ENCODE measurements at places on chromosomes 12 and 14.

DNA sequence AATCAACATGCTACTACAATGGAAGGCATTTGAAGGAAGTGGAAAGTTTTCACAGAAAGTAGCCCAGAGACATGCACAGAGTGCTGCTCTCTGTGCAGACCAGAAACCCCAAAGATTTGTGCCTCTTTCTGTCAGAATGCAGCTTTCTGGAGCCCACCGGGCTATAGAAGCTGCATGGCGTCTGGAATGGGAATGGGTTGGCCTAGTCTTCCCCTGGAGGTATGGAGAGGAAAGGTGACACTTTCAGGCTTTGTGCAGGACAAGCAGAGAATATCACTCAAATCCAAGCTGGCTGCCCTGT lies 21.3 kb upstream of the ZFP36L1 start:
- no peak for DNase-seq

DNA sequence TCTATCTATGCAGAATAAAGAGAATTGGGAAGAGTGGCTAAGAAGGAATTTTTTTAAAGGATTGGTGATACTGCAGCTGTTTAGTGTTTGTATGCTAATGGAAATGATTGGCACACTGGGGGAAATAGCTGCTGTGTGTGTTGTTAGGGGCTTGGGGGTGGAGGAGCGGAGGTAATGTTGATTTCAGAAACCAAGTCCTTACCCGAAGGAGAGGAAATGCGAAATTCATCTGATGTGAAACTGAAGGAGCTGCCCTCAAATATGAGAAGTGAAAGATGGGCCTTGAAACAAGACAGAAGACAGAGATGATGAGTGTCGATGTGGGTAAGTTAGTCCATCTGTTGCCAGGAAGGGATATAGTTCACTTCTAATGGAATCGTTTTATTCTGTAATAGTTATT lies 21.2 kb upstream of the RNASE12 start:
- DNase-seq, result no peak

DNA sequence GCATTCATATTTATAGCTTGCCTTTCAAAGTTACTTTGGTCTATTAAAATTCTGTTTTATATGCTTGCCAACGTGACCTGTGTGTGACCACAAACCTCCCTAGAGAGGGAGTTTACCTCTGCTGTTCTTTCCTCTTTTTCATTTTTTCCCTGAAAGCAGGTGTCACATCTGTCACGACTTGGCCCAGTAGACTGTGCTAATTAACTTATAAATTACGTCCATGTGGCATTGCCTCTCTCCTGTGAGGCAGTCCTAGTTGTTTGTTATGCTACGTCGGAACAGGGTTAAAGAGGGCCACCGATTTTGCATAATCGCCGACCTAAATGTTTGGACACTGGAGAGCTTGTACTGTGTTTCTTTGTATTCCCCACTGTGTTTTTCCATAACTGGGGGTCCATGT lies 343.9 kb upstream of the FLRT2 start:
- DNase-seq, result no peak

DNA sequence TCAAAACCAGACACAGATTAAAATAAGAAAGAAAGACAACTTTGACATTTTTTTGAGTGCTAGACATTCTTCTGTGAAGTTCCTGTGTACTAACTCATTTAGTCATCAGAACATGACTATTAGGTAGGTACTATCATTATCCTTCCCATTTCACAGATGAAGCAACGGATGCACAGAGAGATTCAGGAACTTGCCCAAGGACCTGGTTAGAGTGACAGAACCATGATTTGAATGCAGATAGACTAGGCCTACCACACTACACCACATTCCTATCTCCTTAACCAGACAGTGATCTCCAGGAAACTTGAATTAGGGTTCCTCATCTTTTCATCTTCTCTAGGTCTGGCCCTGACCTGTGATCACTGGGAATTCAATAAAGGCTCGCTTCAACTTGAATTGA lies 54.4 kb upstream of the MED13L start:
- DNase-seq, result no peak

GRCh38 chr14:49994951-49995561 lies 102.2 kb downstream of the ARF6 start:
- no peak for DNase-seq

DNA sequence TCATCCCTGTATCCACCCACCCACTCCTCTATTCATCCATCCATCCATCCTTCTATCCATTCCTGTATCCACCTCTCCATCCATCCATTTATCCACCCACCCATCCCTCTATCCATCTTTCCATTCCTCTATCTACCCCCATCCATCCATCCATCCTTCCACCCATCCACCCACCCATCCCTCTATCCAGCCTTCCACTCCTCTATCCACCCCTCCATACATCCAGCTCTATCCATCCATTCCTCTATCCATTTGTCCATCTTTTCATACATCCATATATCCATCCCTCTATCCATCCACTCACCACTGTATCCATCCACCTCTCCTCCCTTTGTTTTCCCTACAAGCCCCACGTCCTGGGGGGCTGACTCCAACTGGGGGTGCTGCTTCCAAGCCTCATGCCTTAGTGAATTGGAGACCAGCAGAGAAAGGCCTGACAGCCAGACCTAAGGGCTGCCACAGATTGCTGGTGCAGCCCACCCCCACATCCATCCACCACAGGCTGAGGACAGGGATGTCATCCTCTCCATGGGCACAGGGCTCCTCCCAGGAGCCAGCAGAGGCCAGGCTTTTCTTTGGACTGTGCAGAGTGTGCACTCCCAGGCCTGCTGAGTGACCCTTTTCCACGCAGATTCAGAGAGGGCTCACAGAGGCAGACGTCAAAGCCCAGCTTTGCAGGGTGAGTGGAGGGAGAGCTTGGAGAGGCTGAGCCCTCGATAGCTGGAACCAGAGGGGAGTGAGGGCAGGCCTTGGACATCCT lies 18.9 kb upstream of the GPR132 start:
- DNase-seq, result no peak

GRCh38 chr12:122481861-122482260 lies 18.9 kb downstream of the ZCCHC8 start:
- DNase-seq, result no peak

DNA sequence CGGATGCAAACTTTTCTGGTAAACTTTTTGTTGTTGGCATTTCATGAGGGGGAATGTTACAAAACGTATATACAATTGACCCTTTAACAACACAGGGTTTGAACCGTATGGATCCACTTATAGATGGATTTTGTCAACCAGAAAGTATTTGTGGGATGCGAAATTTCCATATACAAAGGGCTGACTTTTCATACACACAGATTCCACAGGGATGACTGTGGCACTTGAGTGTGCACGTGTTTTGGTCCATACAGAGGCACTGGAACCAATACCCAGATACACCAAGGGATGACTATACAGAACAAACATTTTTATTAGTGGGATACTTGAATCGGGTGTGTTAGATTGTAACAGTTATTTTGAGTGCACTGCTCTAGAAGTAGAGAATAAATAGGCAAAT lies 29.8 kb upstream of the CCT2 start:
- DNase-seq, result no peak

- DNase-seq, result no peak
These were observed 34.6 kb downstream of the ANKRD9 start for GRCh38 chr14:102474934-102475333.

DNA sequence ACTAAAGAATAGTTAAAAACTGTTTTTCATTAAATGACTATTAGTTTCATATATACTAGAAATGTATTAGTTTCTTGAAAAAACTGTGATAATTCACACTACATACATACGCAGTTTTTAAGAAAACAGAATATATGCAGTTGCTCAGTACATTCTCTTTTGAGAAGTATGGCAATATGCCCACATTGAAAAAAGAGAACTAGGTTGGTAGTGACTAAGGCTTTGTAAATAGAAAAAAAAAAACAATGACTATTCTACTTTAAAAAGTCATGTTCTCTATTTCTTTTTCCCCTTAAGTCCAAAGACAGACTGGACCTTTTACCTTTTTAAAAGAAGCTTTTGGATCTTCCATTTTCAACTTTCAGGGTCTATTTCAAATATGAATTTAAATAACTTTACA lies 25.0 kb downstream of the SNX6 start:
- no peak for DNase-seq

GRCh38 chr14:98230411-98230810 lies 1041.6 kb downstream of the BCL11B start:
- DNase-seq, result no peak

DNA sequence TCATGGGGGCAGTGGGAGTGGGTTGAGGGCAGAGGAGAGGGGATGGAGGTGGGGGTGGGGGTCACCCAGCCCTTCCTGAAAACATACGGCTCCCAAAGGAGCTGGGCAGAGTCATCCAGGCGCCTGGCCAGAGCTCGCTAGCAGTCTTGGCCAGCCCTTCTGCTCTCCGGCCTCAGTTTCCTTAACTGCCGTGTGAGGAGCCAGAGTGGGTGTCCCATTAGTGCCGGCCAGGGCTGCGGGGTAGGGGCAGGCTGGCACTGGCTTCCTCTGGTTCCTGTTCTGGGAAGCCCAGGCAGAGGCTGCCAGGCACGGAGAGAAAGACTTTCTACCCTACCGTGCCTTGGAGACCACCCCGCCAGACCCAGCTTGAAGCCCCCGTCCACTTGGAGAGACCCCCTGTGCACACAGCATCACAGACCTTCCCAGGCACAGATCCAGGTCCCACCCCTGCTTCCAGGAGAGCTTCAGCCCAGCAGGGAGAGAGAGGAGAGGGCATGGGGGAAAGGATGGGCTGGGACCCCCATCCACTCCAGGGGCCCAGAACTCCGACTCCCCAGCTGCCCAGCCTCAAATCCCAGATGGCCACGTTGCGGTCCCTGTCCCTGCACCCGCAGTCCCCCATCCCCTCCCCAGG lies 93.3 kb downstream of the RFLNA start:
- no peak for DNase-seq

DNA sequence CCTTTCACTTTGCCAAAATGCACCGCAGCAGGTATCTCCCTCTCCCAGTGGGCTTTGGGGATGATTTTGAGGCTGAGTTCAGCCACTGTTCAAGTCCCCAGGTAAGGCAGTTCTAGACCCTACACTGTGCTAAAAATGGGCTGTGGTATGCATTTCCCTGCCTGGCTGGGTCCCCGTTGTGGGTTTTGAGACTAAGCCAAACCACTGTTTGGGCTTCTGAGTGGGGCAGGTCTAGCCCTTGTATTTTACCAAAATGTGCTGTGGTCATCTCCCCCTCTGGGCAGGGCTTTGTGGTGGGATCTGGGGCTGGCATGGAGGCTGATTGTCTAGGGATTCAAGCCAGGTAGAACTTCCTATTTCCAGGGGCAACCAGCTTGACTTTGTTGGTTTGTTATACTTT lies 13.6 kb upstream of the OR4Q3 start:
- no peak for DNase-seq

- DNase-seq, result no peak
These were observed 93.6 kb downstream of the STAB2 start for GRCh38 chr12:103680591-103681141.

GRCh38 chr12:50515587-50515986 lies 10.8 kb downstream of the DIP2B start:
- no peak for DNase-seq

DNA sequence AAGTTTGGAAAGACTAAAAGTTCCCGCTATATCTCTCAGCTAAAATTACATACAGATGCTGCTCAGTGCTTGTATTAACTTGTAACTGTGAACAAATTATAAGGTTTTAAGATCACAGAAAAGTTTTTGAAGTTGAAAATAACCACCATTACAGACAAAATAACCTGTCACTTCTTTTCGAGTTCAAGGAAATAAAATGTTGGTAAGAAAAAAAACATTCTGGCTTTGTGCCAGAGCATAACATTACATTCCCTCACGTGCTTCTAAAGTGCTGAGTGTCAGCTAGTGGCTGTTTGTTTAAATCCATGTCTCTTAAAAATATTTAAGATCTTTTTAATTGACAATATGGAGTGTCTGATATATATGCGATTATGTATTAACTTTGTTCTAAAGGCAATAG lies 27.2 kb upstream of the ADAMTS20 start:
- no peak for DNase-seq

GRCh38 chr12:53845932-53846331 lies 92.7 kb upstream of the HOXC13 start:
- no peak for DNase-seq

GRCh38 chr14:72404998-72405397 lies 472.8 kb downstream of the RGS6 start:
- no peak for DNase-seq

DNA sequence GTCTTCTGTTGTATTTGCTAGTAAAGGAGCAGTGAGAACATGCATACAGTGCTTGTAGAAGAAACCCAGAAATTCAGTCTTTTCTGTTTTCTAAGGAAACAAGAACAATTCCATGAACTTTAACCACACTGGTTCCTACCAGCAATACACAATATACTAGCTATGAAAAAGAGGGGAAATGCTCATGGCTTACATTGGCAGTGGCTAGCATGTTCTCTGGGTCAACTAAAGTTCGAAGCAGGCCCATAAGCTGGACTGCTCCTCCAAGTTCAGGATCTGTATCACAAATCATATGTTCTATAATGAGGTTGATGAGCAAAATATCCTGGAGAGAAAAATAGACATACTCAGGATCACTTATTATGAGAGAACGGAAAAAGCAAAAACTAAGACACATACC lies 37.1 kb downstream of the PPP4R3A start:
- no peak for DNase-seq

DNA sequence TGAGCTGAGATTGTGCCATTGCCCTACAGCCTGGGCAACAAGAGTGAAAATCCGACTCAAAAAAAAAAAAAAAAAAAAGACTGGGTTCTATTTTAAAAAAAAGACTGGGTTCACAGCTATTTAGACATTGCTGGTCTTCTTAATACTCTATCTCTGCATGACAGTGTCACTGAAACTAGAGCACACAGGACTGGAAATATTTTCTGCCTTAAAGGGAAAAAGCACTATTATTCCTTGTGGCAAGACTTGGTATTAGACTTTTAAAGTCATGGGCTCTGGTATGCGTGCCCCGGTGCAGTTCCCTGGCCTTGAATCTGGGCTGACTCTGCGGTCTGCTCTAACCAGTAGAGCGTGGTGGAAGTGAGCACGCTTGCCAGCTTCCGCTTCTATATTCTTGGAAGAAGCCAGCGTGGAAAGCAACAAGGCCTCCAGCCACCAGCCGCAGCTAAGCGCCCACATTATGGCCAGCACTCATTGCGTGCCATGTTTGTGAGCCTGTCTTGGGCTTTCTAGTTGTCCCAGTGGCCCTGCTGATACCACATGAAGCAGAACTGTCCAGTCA lies 31.3 kb downstream of the PRKAB1 start:
- DNase-seq, result no peak

- DNase-seq, result no peak
These were observed 72.1 kb upstream of the ST8SIA1 start for GRCh38 chr12:22406627-22407026.

- no peak for DNase-seq
These were observed 21.6 kb downstream of the TGFB3 start for GRCh38 chr14:75960231-75960630.

All from H9 (cell line).